NCI-H2107 (cell line): ENCODE measurements at places on chromosomes 3 and 15.

GRCh38 chr15:46297766-46298165 is 662.9 kb downstream of the SQOR start:
- no peak for DNase-seq

DNA sequence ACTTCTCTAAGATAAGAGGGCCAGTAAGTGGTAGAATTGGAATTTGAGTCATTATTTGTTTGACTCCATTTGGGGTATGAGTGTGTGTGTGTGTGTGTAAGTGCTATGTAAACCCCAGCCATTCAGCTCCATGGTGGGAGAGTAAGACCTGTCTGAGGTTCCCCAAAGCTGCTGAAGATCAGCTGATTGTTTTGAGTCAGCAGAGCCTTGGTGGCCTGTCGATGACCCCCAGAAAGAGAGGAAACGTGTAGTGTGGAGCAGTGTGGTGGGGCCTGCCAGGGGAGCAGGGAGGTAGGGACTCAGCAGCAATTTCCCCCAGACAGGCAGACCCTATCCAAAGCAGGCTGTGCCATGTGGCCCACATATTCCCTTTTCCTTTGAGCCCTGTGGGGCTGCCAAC is 5.3 kb downstream of the DVL3 start:
- no peak for DNase-seq

- no peak for DNase-seq
These were observed 12.8 kb upstream of the SHC4 start for GRCh38 chr15:48976444-48977088.

DNA sequence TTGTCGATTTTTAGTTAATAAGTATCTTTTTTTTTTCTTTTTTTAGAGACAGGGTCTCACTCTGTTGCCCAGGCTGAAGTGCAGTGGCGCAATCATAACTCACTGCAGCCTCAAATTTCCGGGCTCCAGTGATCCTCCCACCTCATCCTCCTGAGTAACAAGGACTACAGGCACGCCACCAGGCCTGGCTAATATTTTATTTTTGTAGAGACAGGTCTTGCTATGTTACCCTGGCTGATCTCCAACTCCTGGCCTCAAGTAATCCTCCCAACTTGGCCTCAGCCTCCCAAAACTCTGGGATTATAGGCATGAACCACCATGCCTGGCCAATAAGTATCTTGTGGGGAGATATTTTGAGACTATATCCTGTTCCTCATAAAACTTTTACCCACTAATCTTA is 29.4 kb upstream of the ARID3B start:
- no peak for DNase-seq

- peak; percentile 63 for DNase-seq
These were observed 11.3 kb upstream of the TMEM115 start for GRCh38 chr3:50370594-50370993.
